ENCODE measurements at places on chromosomes 11 and 22.

DNA sequence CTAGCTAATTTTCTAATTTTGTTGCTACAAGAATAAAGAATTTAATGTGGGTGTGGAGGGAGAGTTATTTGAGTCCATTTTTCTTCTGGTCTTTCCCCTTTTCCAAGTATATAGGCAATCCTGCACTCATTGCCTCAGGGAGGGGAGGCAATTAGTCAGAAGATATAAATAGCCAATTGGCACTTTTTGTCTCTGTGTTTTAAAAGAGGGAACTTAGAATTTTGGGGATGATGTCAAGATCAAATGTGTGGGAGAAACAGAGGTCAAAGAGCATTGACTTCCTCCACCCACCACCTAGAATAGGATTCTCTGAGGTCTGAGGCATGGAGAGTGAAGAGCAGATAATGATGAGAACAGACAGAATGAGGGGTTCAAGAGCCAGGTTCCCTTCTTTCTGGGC lies 120.3 kb upstream of the ZC3H12C start:
- DNase-seq: no peak

GRCh38 chr11:3134651-3135480 lies 30.2 kb downstream of the OSBPL5 start:
- DNase-seq: no peak

DNA sequence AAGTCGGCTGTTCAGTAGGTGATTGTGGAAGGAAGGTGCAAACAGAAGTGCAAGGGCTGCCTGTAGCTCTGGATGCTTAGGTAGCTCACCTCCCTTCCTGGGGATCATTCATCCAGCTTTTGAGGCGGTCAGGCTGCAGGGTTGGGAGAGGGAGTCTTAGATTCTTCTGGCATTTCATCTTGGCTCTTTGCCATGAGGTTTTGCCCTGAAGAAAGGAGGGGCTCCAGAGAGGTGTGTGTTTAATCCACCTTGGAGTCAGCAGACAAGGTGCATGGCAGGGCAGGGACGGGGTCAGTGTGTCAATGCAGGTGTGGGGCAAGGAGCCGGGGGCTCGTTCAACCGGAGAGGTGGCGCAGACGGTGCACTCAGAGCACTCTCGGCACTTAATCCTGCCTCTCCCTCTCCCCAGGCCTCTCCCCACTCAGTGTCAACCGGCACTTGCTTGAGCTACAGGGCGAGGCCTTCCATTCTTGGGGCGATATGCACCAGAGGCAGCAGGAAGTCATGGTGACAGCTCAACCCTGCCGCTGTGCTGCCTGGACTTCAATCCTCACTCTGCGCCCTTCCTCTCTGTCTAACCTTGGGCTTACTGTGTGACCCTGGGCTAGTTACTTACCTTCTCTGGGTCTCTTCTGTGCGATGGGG lies 7.2 kb downstream of the ADAMTS15 start:
- DNase-seq: no peak

GRCh38 chr11:36363361-36364268 lies 67.5 kb downstream of the PRR5L start:
- DNase-seq: no peak

DNA sequence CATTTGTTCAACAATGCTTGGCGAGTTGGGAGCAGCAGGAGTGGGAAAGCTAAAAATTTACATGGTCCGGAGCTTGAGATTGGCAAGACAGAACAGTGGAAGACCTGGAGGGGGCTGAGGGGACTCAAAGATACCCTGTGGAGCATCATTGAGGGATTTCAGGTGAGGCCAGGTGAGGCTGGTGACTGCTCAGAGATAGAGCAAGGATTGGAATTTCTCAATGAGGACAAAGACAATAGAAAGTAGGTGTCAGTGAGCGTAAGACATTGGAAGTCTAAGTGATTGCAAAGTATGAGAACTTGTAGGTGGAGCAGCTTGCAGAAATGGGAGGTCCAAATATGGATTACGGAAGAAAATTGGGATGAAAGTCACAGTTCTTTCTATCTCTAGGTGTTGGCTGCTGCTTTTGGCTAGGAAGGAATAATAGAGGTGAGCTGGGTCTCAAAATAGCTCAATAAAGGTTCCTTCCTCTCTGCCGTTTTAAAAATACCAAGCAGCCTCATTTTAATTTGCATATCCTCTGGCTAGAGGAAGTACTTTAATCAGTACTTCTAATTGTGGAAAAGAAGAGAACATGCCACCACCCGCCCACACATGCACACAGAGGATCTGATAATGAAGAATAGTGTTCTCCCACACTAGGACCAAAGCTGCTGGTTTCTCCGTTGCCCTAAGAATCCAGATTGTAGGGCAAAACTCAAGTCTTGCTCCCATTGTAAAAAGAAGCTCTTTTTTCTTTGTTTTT lies 41.8 kb upstream of the SORL1-AS1 start:
- no peak for DNase-seq

- DNase-seq: no peak
These were observed 26.9 kb upstream of the CD82 start for GRCh38 chr11:44538375-44539054.
